ENCODE measurements at places on chromosomes 2 and 18.

DNA sequence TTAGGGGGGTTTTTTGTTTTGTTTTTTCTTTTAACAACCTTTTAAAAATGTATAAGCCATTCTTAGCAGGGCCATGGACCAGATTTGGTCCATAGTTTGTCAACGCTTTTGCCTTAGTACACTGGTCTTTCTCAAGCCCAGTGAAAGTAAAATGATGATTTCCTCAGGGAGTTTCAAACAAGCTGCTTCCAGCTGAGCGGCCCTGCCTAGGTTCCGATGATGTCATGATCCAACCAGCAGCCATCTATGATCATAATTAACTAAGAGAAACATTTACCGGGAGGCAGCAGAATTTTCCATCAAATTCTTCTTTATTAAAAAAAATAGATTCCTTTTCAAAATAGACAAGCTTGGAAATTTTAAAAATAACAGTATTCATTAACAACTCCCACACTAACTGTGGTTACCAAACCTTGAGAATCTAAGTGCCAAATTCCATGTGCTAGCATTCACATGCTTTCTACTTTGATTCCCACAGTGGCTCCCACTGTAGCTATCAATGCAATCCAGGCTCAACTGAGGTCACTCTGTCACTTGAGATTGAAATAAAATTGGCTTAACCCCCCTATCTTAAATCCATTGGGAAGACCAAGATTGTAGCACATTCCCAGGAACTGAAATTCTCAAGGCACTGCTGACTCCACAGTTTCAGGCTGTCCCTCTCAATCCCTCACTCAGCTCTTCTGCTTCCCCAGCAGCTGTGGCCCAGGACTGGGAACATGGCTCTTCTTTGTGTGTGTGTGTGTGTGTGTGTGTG lies 148.9 kb downstream of the RNF152 start:
- DNase-seq = no peak

DNA sequence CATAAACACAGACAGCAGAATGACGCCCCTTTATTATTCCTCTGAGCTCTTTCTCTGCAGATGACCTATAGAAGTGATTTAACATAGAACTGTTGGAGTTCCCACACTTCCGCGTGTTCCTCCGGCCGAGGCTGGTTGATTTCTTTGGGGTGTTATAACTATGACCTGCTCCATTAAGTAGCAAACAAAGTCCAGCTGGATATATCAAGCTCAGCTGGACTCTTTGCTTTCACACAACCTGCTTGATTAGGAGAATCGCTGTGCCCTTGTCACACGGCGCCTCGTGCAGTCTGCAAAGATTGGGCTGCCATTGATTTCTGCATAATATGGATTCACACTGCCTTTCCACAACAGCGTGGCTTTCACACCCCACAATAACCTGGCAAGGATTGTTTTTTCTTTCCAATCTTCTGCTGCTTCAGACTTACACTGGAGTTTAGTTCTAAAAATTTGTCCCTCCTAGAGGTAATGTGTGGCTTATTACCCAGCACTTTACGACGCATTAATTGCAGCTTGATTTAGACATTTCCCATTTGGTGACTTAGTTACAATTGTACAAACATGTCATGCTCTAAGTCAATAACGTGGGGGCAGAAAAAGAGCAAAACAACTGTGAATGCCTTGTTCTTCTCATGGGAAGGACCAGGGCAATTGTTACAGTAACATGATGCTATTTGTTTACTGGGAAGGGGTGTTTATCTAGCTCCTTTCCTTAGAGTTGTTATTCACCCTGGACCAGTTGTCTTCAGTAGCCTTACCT lies 485.7 kb downstream of the TXNL1 start:
- no peak for DNase-seq

- DNase-seq = no peak
These were observed 36.0 kb upstream of the CDC42EP3 start for GRCh38 chr2:37707393-37707792.

- no peak for DNase-seq
These were observed 191.8 kb downstream of the RNF144A start for GRCh38 chr2:7108792-7109532.

GRCh38 chr2:215614296-215614695 lies 178.4 kb upstream of the FN1 start:
- DNase-seq = no peak

GRCh38 chr2:210461401-210461800 lies 15.2 kb downstream of the LANCL1 start:
- peak; percentile 6 for DNase-seq

DNA sequence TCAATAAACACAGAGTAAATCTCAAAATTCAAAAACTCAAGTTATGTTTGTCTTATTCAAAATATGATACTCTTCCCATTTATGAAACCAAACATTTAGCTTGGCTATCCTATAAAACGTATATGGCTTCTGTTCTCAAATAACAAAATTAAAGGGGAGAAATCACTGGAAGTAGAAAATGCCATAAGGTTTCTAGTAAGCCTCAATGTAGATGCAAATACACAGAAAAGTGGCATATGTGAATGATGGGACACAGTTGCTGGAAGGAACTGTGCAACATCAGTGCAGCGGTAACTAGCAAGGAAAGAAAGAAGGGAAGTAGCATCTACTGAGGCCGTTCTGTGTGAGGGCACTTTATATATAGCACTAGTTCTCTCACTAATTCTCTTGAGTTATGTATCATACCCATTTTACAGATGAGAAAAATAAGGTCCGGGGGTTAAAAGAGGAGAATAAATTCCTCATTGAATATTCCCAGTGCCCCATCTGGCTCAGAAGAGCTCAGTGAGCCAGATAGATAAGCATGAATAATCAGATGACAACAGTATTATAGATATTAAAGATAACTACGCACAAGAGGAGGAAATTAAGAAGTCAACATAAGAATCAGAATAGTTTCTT lies 27.2 kb downstream of the NBAS start:
- no peak for DNase-seq

GRCh38 chr2:69645921-69646320 lies 2.4 kb upstream of the AAK1 start:
- no peak for DNase-seq

DNA sequence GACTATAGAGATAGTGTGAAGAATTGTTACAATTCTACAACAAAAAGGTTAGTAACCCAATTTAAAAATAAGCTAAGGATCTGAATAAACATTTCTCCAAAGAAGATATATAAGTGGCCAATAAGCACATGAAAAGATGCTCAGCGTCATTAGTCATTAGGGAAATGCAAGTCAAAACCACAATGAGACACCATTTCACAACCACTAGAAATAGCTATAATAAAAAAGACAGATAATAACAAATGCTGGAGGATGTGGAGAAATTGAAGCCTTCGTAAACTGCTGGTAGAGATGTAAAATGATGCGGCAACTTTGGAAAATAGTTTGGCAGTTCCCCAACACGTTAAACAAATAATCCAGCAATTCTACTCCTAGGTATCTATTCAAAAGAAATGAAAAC lies 366.5 kb upstream of the POU3F3 start:
- no peak for DNase-seq

DNA sequence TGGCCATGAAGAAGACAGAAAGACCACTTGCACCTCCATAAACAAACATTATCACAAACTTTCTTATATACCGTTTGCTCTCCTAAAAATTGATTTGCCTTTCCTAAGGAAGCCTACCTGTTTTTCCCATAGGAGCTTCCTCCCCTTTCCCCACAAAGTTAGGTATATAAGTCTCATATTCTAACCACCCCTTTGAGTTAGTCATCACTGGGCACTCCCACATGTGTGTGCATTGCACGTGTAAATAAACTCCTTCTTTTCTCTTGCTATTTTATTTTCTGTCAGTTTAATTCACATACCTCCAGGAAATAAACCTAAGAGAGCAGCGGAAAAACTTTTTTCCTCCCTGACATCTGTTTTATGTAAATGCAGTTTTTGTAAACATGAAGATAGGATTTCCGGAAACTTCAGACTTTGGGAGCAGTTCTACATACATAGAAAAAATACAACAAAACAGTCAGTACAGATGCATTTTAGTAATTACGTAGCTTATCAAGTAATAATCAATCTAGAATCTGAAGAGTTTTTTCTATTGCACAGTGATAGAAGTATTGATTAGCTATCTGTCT lies 46.6 kb downstream of the PLCL1 start:
- DNase-seq = no peak

DNA sequence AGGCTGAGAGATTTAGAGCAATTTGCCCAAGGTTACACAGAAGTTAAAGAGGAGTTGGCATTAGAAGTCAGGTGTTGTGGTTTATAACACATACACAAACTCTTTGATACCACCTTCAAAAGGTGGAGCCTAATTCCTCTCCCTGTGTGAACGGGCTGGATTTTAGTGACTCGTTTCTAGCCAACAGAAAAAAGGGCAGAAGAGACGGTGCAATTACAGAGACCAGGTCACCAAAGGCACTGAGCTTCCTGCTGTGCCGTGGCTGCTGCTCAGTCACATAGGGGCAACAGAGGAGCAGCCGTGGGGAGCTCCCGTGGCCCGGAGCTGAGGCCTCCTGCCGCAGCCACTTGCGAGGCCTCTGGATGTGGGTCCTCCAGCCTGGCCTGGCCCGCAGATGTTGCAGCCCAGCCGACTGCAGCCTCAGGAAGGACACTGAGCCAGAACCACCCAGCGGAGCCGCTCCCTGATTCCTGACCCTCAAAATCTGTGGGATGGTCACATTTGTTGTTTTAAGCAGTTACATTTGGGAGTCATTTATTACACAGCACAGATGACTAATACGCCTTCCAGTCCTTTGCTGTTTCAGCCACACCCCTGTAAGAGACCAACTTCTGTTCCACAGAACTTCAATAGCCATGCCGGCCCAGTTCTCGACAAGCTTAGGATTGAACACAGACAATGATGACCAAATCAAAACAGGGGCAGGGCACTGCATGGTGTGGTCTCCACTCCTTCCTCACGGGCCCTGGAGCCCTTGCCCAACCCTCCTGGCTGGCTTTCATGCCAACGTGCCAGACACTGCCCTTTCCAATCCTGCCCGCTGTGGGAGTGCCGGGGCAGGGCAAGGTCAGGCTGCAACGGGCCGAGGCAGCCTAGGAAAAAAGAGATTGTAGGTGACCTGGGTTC lies 17.1 kb downstream of the EDAR start:
- DNase-seq = no peak

GRCh38 chr2:149650006-149650405 lies 62.4 kb upstream of the MMADHC start:
- no peak for DNase-seq

DNA sequence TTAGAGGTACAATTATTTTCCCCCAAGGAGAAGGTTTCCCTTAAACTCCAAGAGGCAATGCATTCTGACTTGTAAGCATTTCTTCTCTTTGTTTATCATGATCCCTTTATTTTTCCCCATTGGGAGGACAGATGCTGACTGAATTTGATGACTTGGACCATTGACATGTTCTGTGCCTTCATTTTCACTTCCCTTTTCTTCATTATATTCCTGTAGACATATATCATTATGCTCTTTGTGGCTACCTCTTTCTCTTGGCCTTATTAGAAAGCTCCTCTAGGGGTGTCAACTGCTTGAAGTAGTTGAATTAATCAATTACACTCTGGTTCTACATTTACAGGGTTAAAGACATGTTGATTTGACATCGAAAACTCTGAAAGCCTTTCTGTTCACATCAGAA lies 330.0 kb upstream of the DCC start:
- DNase-seq = no peak

DNA sequence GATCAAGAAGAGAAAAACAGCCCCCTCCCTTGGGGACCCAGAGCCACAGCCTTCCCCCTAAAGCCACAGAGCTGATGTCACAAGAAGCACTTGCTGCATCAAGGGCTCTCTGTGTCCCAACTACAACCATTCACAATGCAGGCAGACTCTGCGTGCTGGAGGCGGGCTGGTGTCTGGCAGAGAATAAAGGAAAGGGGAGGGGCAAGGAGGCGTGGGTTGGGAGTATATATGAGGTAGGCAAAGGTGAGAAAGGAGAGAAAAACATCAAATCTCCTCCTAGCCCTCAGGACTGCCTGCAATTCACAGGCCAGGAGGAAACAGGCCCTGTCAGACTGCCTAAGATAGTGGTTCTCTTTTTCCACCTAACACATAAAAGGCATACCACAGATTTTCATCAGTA lies 48.8 kb upstream of the IHH start:
- DNase-seq = no peak

DNA sequence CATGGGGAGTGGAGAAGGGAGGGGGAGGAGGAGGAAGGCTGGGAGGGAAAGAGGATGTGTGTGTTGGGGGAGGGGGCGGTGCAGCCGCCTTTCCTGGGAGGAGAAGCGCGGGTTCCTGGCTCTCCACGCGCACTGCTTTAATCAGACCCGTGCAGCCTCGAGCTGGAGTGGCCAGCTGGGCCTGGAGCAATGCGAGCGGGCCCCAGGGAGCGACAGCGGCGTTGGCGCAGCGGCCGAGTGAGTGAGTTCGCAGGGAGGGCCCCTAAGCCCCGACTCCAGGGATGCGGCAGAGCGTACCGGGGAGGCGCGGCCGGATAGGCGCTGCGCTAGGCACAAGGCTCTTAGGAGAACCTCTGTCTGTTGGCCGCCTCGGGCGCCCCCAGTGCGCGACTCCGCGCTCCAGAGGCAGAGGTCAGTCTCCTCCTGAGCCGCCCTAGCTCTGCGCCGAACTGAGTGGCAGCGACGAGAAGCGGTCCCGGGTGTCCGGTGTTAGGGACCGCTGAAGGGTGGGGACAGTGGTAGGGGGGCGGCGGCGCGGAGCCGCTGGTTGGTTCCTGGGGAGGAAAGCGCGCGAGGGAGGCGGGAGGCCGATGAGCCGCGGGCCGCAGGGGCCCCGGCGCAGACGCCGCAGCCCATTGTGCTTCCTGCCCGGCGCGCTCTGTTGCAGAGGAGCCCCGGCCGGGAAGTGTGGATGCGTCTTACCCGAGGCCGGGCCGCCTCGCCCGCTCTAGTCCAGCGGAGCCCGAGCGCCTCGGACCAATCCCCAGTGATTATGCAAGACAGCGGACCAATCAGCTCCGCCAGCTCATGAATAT lies 455 bp upstream of the DLX1 start:
- peak; percentile 52 for DNase-seq

GRCh38 chr2:66443979-66444861 lies 9.3 kb downstream of the MEIS1 start:
- no peak for DNase-seq

DNA sequence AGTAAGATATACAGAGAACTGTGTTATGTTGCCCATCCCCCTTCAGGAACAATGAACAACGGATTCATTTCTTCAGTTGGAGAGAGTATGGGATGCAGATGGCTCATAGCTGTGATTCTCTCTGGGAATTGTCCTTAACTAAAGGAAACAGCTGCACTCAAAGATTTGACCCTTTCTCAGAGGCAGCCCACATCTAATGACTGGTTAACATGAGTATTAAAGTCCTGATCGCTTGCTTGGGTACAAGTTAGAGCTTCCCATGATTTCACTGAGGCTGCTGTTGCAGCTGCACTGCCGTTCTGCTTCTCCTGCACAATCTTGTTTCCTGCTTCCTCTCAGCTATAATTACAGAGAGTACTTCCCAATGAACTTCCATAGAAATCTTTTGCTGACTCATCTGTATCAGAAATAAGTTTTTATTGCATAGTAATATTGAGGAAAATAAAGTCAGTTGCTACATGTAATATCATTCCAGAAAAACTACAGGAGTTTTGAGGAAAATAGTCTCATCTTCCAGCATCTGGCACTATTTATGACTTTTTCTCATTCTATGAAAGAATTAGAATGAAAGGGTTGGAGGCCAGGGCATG lies 12.8 kb upstream of the SCN9A start:
- DNase-seq = no peak

Data from NCI-H524 treated with DMSO at 0.1 percent for 48 hours (cell line).